ENCODE measurements at places on chromosomes 7 and 10. TPM values are rescaled to one million over a fixed set of nuclear protein-coding genes. Genes with fewer than 3 reads are reported as not detected.

The EBLN1 gene
- not detected for total RNA-seq

The PRKAR2B gene
- not detected for total RNA-seq

The GPRIN2 gene
- 3.7 TPM for total RNA-seq

The CDC14C gene
- 0.17 TPM for total RNA-seq

The FAM241B gene
- 15.1 TPM for total RNA-seq

The CCDC172 gene
- not detected for total RNA-seq

The HABP2 gene
- not detected for total RNA-seq

The REEP3 gene
- total RNA-seq = 80.4 TPM

The MYO1G gene
- total RNA-seq = not detected

The GIMAP6 gene
- not detected for total RNA-seq

The CAMK1D gene
- total RNA-seq = 0.50 TPM

The PNLIPRP2 gene
- not detected for total RNA-seq

The SEMA3E gene
- 10.3 TPM for total RNA-seq

The MMRN2 gene
- 11.5 TPM for total RNA-seq

The POLL gene
- 14.7 TPM for total RNA-seq

The CLDN4 gene
- total RNA-seq = 11.7 TPM

The NUTM2A gene
- 0.54 TPM for total RNA-seq

The FAM180A gene
- not detected for total RNA-seq

The CPA2 gene
- total RNA-seq = 0.17 TPM

The CFTR gene
- 0.50 TPM for total RNA-seq

The VAX1 gene
- not detected for total RNA-seq

The MUC12 gene
- total RNA-seq = under 0.01 TPM

The SPDYE2 gene
- total RNA-seq = not detected

The SMO gene
- total RNA-seq = 15.2 TPM

The TRIL gene
- total RNA-seq = not detected

The NCAPG2 gene
- total RNA-seq = 3.2 TPM

The KCNH2 gene
- 1.5 TPM for total RNA-seq

The HGF gene
- not detected for total RNA-seq

The NT5C2 gene
- 62.4 TPM for total RNA-seq

The SPDYE3 gene
- not detected for total RNA-seq

The IFIT1B gene
- total RNA-seq = not detected

The FOXI2 gene
- not detected for total RNA-seq

The POMZP3 gene
- 4.5 TPM for total RNA-seq

The GPR15LG gene
- total RNA-seq = 0.33 TPM

The NRBF2 gene
- total RNA-seq = 32.5 TPM

The OR2A12 gene
- total RNA-seq = not detected

The LIPK gene
- total RNA-seq = not detected

The CRYGN gene
- total RNA-seq = not detected

The TMEM229A gene
- total RNA-seq = not detected

The H2BK1 gene
- total RNA-seq = not detected

The ZNF746 gene
- 23.7 TPM for total RNA-seq

The PAPSS2 gene
- total RNA-seq = 3.8 TPM

The SPDYE16 gene
- not detected for total RNA-seq

The HMX2 gene
- not detected for total RNA-seq

The HIPK2 gene
- 61.1 TPM for total RNA-seq

The TMEM176A gene
- not detected for total RNA-seq

The FXYD4 gene
- total RNA-seq = not detected

The MYPN gene
- 3.0 TPM for total RNA-seq

The CYP3A7 gene
- total RNA-seq = not detected

The MKLN1 gene
- 38.0 TPM for total RNA-seq

The HDAC9 gene
- total RNA-seq = 33.3 TPM

The LIPJ gene
- 0.17 TPM for total RNA-seq

The PPP3CB gene
- 30.9 TPM for total RNA-seq

The RELN gene
- 0.03 TPM for total RNA-seq

The ESYT2 gene
- 73.5 TPM for total RNA-seq

All from mammary epithelial cell (primary cell).